ENCODE measurements at places on chromosomes 1 and 21. TPM values are rescaled to one million over a fixed set of nuclear protein-coding genes. Genes with fewer than 3 reads are reported as not detected.

The LDLRAD1 gene
- total RNA-seq: not detected

- no peak overlapping the region for H3K27ac ChIP-seq
- H3K27me3 ChIP-seq: no peaks in the 10 kb centered on the region
- DNase-seq: no peak
- peaks cover 7% of the 10 kb centered on the region for H3K4me1 ChIP-seq
- no peak overlapping the region for H3K4me3 ChIP-seq
Measured at GRCh38 chr1:79215311-79215710, 208.8 kb upstream of the ADGRL4 start.

GRCh38 chr1:79124756-79125155 lies 118.2 kb upstream of the ADGRL4 start:
- DNase-seq: no peak
- no peak overlapping the region for H3K27ac ChIP-seq
- H3K4me3 ChIP-seq: no peak overlapping the region

DNA sequence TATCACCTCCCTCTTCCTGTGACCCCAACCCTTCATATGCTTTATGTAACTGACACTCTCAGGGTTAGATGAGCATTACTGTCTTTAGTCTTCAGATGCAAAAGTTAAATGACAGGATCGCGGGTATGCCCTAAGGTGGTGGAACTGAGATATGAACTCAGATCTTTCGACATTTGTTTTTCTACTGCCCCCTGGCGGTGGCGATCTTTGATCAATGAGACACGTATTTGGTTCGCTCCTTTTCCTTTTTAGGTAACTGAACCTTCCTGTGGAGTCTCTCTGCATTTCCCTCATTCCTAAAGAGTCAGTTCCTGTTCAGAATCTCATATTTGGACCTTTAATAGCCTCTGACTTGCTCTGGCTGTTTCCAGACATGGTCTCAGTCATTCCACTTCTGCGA lies 47.8 kb upstream of the ZP4 start:
- no peaks in the 10 kb centered on the region for H3K4me1 ChIP-seq
- no peak for DNase-seq
- H3K36me3 ChIP-seq: no peaks in the 10 kb centered on the region
- H3K4me3 ChIP-seq: no peak overlapping the region
- H3K27me3 ChIP-seq: no peaks in the 10 kb centered on the region

All from neural crest cell (in vitro differentiated cells).